ENCODE measurements at places on chromosomes 6 and 20. TPM values are rescaled to one million over a fixed set of nuclear protein-coding genes. Genes with fewer than 3 reads are reported as not detected.

DNA sequence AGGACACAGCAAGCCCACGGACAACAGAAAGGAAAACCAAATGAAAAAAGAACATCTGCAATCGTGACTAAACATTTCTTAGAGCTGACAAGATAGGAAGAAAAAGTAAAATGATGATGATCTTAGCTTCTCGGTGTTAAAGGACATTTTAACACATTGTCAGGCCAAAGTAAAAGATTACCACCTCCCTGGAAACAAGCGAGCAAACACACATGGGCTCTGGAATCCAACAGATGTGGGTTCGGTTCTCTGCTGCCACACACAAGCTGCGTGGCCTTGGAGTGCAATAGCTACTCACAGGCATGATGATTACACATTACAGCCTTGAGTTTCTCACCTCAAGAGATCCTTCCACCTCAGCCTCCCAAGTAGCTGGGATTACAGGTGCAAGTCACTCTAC is 7.5 kb upstream of the AAR2 start:
- no peak for DNase-seq

GRCh38 chr20:8074931-8075330 is 55.4 kb upstream of the TMX4 start:
- no peak for DNase-seq

Gene TGIF2
- total RNA-seq = 33.7 TPM

DNA sequence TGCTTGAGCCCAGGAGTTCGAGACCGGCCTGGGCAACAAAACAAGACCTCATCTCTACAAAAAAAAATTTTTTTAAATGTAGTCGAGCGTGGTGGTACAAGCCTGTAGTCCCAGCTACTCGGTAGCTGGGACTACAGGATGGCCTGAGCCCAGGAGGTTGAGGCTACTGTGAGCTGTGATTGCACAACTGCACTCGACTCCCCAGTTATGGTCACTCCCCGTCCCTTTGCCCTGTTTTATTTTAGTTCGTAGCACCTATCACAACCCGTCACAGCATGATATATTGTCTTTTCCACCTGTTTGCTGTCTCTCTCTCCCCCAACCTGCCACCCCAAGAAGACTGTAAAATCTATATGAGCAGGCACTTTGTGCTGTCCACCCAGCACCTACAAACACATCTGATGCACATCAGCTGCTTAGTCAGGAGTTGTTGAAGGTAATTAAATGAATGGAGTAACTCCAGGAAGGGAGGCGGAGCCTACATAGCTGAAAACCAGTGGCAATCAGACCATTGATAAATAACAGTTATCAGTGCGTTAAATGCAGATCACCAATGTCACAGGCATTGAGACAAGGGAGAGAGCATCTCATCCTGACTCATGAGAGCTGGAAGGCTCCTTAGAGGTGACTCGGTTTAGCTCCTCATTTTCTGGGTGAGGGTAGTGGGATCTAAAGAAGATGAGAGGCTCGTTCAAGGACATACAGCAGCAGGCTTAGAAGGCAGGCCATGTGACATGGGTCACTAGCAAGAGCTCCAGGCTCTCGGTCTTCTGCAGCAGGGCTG is 14.4 kb upstream of the XRN2 start:
- no peak for DNase-seq

GRCh38 chr6:128580224-128581110 is 60.1 kb upstream of the PTPRK start:
- DNase-seq = no peak

DNA sequence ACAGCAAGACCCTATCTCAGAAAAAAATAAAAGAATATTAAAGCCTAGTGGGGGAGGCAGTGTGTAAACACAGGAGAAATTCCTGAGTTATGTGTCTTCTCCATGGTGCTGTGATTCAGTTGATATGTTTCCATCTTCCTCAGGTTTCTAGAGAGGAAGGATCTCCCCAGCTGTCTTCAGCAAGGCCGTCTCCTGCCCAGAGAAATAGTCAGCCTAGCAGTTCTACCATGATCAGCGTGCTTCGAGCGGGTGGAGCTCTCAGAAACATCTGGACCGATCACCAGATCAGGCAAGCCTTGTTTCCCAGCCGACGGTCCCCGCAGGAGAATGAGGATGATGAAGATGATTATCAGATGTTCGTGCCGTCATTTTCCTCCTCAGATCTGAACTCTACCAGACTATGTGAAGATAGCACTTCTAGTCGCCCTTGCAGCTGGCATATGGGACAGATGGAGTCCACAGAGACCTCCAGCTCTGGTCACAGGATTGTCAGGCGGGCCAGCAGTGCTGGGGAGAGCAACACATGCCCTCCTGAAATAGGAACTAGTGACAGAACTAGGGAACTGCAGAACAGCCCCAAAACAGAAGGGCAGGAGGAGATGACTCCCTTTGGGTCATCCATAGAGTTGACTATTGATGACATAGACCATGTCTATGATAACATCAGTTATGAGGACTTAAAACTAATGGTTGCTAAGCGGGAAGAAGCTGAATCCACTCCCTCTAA is 34.9 kb upstream of the MTHFD1L start:
- no peak for DNase-seq

Gene CFAP206
- total RNA-seq = not detected

Gene GMPR
- total RNA-seq = 0.23 TPM

DNA sequence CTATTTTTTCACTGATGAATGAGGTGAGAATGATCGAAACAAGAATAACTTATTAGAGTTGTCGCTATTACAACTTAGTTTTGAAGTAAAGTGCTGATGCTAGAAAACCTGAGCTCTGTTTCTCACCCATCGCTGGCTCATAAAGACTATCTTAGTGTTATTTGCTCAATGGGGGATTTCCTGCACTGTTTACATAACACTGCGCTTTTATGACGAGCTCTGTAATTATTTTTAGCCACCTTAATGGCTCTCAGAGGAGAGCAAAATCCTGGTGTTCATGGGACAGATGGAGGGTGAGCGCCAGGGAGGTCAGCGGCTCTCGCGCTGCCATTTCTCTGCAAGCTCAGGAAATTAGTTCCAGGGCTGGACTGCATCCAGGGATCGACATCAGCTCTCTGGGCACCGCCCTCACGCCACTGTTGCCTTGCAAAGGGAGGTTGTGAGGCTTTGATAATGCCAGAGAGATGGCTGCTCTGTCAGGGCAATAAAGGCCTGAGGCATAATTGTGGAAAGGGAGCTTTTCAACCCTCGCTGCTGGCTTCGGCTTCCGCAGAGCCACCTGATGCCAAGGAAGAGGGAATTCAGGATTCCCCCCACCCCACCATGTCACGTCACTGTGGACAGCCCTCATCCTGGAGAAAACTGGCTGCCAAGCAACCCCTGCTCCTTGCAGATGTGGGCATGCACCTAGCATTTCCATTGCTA is 72.0 kb downstream of the DACT2 start:
- DNase-seq = peak; percentile 7

Gene PTK7
- total RNA-seq = 2.9 TPM

DNA sequence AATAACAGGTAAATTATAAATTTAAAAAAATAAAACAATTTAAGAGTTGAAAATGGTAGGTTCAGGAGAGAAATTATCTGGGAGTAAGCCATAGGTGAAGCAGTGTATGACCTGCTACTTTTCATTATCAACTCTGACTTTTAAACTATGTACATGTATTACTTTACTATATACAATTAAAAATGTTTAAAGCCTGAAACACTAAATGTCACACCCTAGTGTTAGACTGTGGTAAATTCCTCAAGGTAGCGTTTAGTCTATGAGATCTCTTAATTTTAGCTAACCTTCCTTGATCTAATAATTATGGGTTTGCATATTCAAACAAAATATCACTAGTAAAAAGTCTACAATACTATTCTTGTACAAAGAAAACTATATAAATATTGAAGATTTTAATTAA is 22.3 kb upstream of the TBC1D32 start:
- no peak for DNase-seq

Gene PRDM13
- not detected for total RNA-seq

DNA sequence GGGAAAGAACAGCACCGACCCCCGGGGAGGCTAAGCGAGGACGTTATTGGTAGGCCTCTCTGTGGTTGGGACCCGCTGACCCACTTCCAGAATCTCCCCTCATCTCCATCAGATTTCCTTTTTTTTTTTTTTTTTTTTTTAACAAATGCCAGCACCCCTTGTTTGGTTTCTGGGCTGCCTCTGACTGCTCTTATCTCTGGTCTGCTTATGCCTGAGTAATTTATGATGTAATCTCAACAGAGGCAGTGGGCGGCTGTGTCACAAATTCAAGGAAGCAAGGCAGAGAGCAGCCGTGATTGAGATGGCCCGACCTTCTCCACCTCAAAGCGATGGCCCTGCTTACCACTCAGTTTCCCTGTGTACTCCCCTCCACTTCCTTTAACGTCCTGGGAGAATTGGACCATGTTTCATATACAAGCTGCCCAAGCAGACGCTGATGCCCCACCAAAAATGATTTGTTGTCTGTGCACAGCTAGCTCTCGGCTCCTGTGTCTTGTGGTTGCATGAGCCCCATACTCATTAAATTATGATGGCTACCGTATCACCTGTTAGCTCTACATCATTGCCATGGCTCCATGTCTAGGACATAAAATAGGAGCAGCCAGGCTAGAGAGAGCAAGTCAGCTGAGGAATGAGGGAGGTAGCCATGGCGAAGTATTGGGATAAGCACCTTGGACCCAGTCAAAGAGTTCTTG is 98.1 kb downstream of the ZNF217 start:
- DNase-seq = no peak

Gene EFCAB8
- 0.52 TPM for total RNA-seq

Gene ZSCAN16
- 3.5 TPM for total RNA-seq

Gene TTLL9
- total RNA-seq = not detected

Gene CD93
- total RNA-seq = 0.41 TPM

DNA sequence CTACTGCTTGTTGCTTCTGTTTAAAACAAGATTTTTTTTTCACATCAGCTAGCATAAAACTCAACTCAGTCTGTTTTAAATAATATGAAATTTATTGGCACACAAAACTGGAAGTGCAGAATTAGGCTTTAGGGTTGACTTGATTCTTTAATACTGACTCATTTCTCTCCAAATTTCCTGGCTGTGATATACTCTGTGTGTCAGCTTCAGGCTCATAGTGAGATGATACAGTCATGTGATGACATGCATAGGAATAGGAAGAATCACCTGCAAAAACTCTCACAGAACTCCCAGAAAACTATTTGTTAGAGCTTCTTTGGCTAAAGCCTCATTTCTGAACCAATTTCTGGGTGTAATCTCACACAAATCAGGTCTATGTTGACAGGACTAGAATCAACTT is 1068.0 kb upstream of the EPHA7 start:
- DNase-seq = no peak

- DNase-seq = no peak
Measured at GRCh38 chr6:135121434-135121833, 59.7 kb upstream of the MYB start.

Gene OR5V1
- total RNA-seq = not detected

GRCh38 chr6:125888989-125889656 is 67.4 kb upstream of the HINT3 start:
- peak; percentile 30 for DNase-seq

GRCh38 chr6:113352029-113352801 is 504.9 kb upstream of the MARCKS start:
- no peak for DNase-seq

DNA sequence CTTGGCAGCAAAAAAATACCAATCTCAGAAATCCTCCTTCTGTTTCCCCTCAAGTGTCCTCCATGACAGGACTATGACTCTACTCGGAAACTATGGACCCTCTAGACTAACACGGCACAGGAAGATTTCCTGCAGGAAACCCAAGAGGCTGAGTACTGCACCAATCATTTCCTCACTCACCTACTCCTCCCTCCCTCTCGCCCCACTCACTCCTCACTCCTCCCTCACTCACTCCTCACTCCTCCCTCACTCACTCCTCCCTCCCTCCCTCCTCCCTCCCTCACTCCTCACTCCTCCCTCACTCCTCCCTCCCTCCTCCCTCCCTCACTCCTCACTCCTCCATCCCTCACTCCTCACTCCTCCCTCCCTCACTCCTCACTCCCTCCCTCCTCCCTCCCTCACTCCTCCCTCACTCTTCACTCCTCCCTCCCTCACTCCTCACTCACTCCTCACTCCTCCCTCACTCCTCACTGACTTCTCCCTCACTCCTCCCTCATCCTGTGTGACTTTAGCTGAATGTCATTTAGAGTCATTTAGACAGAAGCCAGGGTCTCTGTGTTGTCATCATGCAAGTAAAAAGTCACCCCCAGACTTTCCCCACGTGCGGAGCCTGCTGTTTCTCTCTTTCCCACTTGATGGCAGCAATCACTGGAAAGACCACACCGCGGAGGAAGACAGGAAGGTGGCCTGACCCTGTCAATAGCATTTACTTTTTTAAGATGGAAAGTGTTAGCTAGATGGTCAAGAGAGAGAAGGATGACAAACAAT is 226.8 kb upstream of the PDE10A start:
- DNase-seq = no peak

- no peak for DNase-seq
Measured at GRCh38 chr6:80022803-80023202, 18.4 kb downstream of the TTK start.

DNA sequence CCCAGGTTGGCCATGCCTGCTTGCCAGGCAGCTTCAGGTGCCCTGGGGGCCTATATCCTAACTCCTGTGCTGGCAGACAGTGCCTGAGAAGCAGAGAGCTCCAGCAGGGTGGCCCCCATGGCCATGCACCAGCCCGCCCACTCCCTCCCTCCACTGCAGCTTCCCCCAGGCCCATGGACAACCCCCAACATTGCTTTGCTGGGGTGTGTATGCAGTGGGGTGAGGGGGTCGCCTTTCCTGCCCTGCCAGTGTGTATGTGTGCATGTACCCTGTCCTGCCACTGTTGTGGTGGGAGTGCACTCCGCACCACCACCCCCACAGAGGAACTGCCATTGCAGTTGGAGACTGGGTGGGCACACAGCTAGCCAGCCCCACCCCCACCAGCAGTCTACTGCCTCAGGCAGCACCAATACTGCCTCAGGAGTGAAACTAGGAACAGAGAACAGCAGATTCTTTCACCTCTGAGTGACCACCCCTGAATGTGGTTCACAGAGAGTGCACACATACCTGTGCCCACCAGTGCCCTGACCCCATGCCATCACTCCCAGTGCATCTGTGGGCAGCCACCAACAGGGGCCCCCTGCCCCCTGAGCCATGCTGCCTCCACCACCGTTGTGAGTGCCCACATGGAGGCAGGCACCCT is 151.1 kb downstream of the LRRC1 start:
- DNase-seq = no peak

Gene RSPH9
- total RNA-seq = 0.21 TPM

- peak; percentile 9 for DNase-seq
Measured at GRCh38 chr20:35171753-35172433, at the start of gene PROCR. TSS of gene PROCR (plus strand) at chr20:35172072. CDS start at chr20:35172155, 83 bp downstream.
